HAP-1 (cell line): ENCODE measurements at places on chromosomes 5 and 9.

DNA sequence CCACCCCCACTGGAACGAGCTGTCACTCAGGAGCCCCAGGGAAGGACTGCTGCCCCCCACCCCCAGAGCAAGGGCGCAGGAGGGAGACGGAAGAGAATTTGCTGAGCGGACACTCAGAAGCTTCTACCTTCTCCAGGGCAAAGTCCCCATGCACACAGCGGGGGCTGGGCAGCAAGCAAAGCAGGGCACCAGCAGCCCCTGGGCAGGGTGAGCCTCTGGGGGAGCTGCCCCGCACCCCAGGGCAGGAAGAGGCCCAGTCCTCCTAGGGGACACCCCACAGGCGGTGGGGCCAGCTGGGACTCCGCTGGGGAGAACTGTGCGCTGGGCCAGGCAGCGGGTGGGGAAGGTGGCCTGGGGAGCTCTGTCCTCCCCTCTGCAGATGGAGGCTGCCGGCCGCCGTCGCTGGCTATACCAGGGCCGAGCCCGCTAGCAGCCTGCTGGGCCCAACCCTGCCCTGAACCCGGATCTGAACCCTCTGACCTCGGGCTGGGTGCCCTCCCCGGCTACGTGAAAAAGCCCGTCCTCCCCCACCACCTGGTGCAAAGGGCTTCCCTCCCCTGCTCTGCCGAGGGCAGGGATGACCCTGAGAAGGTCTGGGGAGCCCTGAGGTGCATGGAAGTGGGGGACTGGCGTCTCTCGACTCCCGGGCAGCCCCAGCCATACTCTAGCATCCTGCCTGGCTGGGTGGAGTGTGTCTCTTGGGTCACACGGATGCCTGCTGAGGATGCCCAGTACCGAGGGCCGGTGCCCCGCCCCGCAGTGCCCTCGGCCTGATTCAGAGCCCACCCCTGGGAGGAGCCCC is 597 bp upstream of the SLC34A3 start:
- DNase-seq: no peak

- DNase-seq: no peak
Measured at GRCh38 chr9:124273427-124274160, 15.8 kb downstream of the NEK6 start.

GRCh38 chr5:144336191-144336961 is 165.7 kb downstream of the KCTD16 start:
- no peak for DNase-seq

DNA sequence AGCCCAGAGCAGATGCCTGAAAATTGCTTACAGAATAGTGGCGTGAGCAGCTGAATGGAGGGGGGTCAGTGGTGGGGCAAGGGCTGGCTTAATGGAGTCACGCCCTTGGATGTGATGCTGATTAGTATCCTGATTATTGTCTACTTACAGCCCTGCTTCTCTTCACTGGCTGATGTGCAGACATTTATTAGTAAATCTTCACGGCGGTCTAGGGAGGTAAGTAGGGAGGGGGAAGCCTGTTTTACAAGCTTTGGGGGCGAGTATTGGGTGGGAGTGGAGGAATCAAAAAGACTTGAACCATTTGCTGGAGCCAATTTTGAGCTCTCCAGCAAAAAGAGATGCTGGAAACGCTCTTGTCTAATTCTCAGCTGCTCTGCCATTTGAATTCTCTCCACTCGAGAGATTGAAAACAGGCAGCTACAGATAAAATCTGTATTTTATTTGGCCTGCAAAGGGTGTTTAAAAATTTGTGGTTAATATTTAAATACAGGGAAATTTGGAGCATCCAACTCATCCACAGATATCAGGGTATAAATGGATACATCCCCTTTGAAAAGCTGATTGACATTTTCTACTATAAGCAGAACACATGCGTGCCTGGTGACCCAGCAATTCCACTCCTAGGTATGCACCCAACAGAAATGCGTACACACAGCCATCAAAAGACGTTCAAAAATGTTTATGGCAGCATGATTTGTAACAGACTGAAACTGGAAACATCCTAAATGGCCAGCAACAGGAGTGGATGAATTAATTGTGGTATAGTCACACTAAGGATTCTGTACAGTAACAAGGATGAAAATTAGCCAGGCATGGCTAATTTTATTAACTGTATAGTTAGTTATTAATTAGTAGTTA is 19.5 kb upstream of the ALDH1B1 start:
- no peak for DNase-seq

DNA sequence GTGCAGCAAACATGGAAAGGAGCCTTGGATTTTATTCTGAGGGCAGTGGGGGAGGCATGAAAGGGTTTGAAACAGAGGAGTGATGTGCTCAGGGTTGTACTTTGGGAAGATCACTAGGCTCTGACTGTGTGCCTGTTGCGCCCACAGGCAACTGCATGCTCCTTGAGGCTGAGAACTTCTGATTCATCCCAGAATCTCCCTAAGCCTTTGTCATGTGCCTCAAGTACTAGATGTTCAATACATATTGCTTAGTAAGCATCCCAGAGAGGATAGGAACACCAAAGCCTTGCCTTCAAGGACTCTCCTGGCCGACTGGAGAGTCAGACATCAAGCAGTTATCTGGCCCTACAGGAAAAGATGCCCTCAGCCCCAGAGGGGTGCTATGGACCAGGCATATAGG is 54.1 kb downstream of the ARHGEF37 start:
- no peak for DNase-seq

- DNase-seq: peak; percentile 96
Measured at GRCh38 chr5:107672211-107673038, 1.7 kb upstream of the EFNA5 start.

GRCh38 chr5:959581-960531 is 48.7 kb upstream of the NKD2 start:
- peak; percentile 6 for DNase-seq

GRCh38 chr5:90558344-90559192 is at the start of gene ADGRV1:
Gene ADGRV1, plus strand, starts transcription at chr5:90558797. Its CDS starts 99 bp downstream, at chr5:90558896.
- peak; percentile 98 for DNase-seq
